Activated CD4-positive, alpha-beta T cell treated with anti-CD3 and anti-CD28 coated beads for 1 hour (primary cell): ENCODE measurements at places on chromosomes 6 and 20.

GRCh38 chr6:15510536-15511247, 152.1 kb downstream of the DTNBP1 start:
- no peak for DNase-seq

- DNase-seq, result no peak
Measured at GRCh38 chr6:150334790-150335783, 33.7 kb upstream of the IYD start.

DNA sequence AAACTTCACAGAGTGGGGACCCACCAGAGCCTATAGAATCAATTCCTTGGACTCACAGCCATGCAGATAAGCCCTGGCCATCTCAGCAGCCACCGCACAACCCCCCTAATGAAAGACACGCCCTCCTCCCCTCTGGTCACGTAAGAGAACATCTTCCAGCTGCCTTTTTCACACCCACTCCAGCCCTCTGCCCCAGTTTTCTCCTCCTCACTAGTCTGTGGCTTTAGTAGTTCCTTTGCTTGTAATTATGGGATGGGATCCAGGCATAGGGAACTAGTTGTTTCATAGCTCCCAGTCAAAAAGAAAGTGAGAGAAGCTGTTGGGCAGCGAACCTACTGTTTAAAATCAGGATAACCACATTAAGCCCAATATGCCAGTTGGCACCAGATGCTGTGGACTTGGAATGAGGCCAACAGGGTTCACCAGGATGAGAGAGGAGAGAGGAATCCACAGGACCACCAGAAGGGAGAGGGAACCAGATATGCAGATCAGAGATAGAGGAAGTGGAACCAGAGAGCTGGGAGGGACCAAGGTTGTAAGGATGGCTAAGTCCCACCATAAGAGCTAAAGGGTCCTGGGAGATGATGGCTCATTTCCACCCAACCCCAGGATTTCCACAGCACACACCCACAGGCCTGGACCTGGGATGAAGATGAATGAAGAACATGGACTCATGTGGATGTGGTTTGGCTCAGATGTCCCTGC, 9.0 kb upstream of the BTN3A1 start:
- DNase-seq, result no peak

GRCh38 chr6:1200081-1200408, 111.9 kb upstream of the FOXQ1 start:
- no peak for DNase-seq

DNA sequence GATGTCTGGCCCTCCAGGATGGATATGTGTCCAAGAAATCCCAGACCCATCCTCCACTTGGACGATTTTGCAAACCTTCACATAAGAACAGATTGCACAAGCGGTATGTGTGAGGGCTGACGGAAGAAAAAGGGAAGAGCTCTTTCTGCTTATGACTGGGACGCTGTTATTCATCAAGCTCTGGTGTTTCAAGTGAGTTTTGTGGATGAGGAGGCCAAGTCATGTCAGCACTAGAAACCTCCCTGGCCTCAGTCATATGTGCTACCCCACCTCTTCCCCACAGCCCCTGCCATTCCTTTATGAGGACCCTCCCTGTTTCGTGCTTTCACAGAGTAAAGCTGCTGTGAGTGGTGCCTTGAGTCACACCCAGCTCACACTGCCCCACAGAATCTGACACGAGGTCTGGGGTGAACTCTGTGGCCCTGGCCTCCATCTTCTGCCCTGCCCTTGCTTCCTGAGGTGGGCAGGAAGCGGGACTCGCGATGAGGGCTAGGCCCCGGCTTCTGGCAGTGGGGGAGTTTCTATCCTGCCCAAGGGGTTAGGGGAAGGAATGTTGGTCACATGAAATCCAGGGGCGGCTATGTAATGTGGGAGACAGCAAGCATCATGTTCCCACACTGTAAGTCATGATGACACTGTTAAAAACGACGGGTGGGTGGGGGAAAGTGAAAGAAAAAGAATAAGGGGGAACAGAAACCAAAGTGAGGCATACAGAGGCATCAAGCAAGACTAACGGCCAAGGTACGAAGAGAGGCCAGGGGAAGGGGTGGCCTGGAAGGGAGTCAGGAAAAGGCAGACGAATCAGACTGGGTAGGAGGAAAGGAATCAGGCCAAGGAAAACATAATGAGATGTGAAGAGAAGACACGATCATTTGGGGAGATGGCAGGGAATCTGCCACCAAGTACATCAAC, 78.1 kb downstream of the PRDM1 start:
- DNase-seq, result no peak

- DNase-seq, result no peak
Measured at GRCh38 chr6:2839195-2839981, 2.3 kb downstream of the SERPINB1 start.

DNA sequence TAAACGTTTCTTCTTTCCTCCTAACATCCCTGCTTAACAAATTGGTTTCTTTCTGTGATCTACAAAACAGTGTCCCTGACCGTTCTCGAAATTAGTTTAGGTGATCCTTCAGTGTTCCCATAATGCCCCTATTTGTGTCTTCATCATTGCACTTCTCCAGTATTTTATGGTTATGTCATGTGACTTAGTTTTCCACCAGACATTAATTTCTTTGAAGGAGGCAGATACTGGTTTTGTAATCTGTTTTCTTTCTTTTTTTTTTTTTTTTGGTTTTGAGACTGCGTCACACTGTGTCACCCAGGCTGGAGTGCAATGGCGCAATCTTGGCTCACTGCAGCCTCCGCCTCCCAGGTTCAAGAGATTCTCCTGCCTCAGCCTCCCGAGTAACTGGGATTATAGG, 49.2 kb downstream of the FAM217A start:
- no peak for DNase-seq

- no peak for DNase-seq
Measured at GRCh38 chr20:62366370-62367135, 559 bp downstream of the LAMA5 start.

- DNase-seq, result no peak
Measured at GRCh38 chr6:129567374-129567773, 142.6 kb downstream of the ARHGAP18 start.

- DNase-seq, result no peak
Measured at GRCh38 chr6:24974182-24975171, 38.7 kb upstream of the RIPOR2 start.

GRCh38 chr6:83270971-83271719, 78.0 kb downstream of the RWDD2A start:
- DNase-seq, result no peak

DNA sequence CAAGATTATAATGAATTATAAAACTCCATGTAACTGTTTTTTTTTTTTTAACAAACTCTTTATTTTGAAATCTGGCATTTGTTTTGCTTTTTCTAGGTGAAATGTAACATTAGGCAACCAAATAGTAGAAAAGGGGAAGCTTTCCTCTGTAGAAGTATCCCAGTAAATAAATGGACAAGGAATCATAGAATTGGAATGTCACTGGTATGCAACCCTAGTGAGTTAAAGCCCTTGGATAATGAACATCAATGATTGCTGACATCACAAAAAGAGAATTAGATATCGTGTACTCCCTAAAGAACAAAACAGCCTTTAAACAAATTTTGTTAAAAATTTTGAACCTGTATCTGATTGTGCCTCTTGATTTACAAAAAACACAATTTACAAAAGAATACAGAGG, 93.9 kb upstream of the OGFRL1 start:
- DNase-seq, result no peak

DNA sequence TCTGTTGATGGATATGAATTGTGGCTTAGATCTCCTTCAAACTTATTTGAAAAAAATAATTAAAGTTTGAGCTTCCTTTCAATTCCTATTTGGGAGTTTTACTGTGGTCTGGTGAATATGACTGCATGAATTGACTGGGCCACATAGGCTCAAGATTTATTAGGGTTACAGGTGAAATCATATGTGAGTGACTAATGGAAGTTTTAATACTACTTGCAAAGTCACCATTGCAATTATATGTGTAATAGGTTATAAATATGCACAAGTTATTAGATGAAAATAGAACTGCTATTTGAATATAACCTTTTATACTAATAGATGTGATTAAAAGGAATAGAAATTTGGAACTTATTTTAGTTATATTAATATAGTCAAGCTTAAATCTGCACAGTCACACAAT, 712.1 kb upstream of the MMS22L start:
- no peak for DNase-seq

DNA sequence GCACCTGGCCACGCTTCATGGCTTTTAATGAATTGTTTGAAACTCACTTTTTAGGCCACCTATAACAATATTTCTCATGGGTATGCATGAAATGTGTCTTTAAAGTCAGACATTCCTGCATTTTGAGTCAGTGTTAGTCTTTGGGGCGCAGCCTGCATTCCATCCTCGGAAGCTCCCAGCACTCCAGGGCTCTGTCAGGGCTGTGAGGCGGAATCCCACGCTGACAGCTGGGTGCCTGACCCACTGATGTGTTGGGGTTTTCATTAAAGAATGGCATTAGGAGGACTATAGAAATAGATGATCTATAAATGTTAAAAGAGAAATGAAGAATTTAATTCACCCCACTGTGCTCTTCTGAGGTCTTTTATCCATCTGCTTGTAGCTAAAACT, 16.2 kb upstream of the CLDN20 start:
- DNase-seq, result no peak

- no peak for DNase-seq
Measured at GRCh38 chr20:50844430-50845100, 49.7 kb downstream of the BCAS4 start.

DNA sequence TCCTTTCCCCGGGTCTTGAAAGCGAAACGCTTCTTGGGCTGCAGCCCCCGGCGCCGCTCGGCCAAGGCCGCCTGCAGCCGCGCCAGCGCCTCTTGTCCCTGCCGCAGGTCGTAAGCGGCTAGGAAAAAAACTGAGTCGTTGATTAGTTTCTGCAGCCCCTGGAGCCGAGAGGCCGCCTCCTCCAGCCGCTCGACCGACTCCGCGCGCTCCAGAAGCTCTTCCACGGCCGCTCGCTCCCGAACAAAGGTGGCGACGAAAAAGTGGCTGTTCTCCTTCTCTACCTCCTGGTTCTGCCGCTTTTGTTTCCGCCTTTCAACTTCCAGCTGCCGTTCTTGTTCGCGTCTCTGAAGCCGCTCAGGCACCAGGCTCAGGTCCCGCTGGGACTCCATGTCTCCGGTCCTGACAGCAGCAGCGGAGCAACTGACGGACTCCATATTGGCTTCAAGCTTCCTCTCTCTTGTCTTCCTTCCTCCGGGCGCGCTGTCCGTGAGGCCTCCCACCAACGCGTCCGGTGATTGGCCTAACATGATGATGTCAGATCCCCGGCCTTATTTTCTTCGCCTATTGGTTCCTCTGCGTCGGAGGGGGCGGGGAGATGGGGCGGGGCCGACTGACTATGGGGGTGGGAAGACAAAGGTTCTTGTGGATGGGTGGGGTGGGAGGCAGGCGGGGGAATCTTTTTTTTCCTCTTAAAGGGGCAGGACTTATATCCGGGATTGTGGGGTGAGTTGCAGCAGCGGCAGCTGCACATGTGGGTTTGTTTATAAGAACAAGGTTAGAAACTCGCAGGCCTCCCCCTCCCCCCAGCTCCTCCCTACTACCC, at the start of gene TBCC:
Gene TBCC, minus strand, starts transcription at position 464 of the 823 bp plus-strand sequence. Its CDS starts 30 bp downstream, at position 434.
- DNase-seq, result peak; percentile 89

GRCh38 chr6:22636452-22636851, 67.1 kb downstream of the HDGFL1 start:
- no peak for DNase-seq

DNA sequence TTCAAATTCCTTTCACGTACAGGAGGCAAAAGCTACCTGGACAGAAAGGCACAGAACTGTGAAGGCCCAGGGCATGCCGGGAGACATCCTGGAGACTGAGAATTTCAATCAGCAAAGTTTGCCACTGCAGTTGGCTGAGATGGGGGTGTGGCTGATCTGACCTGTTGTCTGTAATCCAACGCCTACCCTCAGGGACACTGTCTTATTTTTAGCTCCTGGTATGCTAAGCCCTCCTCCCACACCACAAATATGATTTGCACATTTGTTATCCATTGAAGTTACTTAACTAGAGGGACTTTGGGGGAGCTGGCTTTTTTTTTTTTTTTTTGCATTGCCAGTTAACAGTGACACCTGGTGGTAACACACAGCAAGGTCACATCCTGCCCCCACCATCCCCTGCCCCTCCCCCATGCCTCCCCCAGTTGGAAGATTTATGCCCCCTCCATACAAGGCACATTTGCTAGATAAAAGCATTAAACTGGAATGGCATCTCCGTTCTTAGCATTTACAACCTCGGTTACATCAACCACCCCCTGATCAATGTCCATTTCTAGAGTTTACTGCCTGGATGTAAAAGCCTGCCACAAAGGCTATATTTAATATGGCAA, 40.4 kb downstream of the TTI1 start:
- no peak for DNase-seq

GRCh38 chr6:41469156-41470028, 76.8 kb upstream of the FOXP4 start:
- DNase-seq, result no peak

DNA sequence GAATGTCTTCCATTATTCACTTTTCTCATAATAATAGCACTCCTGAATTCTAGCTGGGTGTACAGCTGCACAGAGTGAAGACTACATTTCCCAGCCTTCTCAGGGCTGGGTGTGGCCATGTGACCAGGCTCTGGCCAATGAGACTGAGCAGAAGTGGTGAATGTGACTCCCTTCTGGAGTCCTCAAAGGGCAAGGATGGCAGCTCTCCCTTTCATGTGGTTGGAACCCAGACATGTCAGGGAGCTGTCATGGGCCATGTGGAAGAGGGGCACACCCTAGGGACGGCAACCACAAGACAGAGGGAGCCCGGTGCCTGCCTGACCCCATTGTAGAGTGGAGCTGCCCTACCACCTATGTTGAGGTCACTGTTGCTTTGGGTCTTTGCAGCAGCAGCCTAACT, 312.8 kb upstream of the SULF2 start:
- no peak for DNase-seq

DNA sequence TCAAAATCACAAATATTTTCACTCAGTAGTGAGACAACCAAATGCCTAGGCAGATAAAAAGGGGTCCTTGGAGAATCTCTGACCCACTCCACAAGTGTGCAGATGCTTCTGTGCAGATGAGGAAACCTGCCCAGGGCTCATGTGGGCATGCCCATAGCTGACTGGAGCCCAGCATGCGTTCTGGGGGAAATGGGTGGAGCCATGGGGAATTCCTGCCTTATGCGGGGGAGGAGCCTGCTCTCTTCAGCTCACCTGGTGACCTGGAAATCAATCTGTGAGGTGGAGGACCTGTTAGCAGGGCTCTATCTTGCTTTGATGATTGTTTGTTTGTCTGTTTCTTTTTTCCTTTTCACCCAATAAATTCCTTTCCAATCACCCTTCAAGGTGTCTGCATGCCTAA, 23.4 kb upstream of the PLN start:
- DNase-seq, result no peak

- DNase-seq, result no peak
Measured at GRCh38 chr20:30811885-30812671, 445.4 kb upstream of the DEFB115 start.

- DNase-seq, result no peak
Measured at GRCh38 chr6:116136373-116136772, 10.4 kb upstream of the COL10A1 start.
